ENCODE measurements at places on chromosomes 6 and 20.
A peak's percentile ranks its signal among the peaks of the same experiment; 100 is the strongest.

GRCh38 chr6:155687645-155688044 is 232.0 kb upstream of the NOX3 start:
- no peak for DNase-seq

GRCh38 chr6:152167641-152168603 is 360.4 kb downstream of the ESR1 start:
- DNase-seq: no peak

GRCh38 chr6:167678102-167679101 is 148.3 kb upstream of the AFDN start:
- no peak for DNase-seq

DNA sequence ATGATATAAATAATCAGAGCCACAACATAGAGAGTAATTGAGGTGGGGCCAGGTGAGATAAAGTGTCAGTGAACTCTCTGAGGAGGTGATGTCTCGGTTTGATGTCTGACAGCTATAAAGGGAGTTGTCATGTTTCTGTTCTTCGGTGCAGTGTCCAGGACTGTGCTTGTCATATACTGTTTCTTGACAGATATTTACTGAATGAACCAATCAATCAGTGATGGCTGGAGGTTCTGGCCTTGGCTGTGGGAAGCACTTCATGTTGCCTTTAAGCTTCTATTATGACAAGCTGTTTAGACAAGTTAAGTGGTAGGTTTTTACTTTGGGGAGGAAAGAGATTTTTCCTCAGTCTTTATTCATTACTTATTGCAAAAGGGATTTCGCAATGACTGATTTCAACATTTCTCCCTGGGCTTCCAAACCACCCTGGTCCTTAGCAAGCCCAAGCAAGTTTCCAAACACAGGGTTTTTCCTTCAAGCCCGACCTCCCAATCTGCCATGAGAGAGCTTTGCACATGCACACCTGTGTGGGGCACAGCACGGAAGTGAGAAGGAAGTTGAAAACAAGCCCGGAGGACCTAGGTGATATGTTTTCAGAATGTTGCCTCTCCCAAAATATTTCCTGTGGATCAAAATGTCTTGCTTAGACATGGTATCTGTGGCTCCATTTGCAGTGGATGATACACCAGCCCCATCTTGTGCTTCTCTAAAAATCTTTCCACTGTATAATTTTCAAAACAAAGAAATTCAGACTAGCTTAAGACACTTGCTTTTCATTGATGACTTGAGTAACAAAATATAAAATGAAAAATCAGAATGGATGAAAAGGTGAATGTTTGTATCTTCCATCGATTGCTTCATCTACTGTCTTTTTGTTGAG is 567.3 kb upstream of the BTBD3 start:
- DNase-seq: no peak

GRCh38 chr6:144013486-144013909 is 5.4 kb upstream of the PLAGL1 start:
- peak; percentile 55 for DNase-seq

DNA sequence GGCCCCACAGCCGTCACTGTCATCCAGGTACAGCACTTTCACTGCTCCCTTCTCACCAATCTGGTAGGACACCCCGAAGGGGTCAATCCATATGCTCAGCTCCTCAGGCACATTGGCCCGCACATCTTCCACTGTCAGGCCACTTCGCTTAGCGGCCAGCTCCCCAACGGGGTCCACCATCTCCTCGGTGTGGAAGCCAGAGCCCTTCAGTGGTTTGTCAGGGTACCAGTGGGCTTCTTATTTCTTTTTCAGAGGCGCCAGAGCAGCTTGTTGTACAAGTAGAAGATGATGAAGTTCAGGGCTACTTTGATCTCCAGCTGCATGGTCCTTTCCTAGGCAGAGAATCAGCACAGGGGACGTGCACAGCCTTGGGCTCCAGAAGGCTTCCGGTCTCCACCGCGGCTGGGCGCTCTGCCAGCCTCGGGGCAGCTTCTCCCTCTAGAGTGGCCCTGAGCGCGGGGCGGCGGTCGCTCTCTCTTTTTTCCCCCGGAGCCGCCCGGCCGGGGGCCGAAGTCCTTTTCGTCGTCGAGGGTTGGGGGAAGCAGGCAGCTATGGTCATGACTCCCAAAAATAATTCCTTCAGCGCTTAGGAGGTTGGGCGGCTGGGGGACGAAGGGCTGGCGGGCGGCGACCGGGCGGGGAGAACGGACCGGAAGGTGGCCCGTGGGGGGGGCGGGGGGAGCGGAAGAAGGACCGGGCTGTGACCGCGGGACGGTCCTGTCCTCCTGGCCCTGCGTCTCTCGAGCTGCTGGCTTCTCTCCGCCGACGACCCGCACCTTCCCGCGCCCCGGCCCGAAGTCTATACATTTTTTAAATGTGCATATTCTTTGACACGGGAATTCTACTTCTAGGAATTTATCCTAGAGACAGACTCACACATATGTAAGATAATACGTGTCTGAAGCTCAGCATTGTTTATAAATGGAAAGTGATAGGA is 6.5 kb upstream of the ZSCAN9 start:
- DNase-seq: no peak

DNA sequence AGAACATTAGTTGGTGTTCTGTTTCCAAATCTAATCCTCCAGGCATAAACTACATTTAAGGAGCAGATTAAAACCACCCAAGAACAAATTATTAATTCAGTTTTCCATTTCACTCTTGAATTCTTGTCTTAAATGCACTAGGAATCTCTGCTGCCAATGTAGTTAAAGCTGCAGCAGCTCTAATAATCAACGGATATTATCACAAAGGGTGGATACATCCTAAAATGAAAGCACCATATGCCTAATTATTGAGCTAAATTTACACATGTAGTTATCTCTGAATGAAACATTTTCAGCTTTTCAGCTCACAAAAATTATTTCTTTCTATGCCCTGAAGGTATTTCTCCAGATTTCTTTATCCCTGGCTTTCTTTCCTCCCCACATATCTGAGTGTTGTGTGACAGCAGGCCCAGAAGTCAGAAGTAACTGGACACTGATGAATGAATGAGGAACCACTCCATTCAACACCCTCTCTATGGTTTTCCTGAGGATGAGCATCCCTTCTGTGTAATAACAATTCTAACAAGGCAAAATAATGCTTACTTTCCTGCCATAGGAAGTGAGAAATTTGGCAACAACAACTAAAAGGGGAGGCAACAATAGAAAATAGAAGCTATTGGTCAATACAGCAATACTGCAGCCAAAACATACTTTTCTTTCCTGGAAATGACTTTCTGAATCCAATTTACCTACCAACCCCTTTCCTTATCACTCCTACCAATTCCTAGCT is 14.9 kb downstream of the MAN1A1 start:
- DNase-seq: no peak

DNA sequence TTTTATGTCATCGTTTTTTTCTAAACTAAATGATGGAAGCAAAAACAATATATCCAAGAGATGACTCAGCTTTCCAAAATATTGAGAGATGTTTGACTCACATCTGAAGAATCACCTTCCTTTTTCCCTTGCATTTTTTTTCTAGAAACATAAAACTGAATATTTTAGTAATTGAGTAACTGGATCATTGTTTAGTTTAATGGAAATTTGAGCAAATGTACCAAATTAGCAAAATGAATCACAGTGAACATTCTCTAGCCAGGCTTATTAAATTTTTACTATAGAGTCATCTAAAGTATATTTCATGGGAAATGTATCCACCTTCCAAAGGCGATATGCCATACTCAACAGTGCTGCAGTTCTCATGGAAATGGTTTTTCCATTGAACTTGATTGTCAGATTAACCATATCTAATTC is 145.5 kb downstream of the TENT5A start:
- no peak for DNase-seq

DNA sequence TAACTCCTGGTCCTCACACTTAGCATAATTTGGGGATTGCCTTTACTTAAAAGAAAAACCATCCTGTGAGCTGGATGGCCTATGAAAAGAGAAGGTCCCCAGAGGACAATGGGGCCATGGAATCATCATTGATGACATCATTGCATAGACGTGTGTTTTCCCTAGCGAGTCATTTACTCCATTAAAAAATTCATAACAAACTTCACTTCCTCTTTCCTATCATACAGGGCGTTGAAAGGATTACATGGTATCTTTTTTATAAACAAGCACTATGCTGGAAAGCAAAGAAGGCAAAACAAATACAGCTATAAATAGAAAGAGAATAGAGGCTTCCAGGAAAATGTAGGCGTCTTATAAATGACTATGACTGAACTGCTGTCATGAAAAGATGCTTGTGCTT is 11.3 kb upstream of the COL12A1 start:
- DNase-seq: no peak

DNA sequence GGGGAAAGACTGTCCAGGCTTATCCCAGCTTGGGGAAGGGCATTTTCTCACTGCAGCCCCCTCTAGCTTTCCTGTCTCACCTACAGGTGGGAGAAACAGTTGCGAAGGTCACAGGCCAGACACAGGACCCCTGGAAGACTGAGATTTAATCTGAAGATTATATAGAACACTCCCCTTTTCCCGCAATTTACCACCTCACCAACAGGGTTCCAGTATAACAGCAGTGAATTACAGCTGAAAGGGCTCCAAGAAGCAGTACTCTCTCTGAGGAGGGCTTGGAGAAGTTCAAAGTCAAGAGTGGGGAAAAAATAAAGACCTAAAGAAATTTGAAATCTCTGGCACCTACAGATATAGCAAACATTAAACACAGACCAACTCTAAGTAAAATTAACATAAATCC is 111.9 kb downstream of the ANKRD60 start:
- no peak for DNase-seq

DNA sequence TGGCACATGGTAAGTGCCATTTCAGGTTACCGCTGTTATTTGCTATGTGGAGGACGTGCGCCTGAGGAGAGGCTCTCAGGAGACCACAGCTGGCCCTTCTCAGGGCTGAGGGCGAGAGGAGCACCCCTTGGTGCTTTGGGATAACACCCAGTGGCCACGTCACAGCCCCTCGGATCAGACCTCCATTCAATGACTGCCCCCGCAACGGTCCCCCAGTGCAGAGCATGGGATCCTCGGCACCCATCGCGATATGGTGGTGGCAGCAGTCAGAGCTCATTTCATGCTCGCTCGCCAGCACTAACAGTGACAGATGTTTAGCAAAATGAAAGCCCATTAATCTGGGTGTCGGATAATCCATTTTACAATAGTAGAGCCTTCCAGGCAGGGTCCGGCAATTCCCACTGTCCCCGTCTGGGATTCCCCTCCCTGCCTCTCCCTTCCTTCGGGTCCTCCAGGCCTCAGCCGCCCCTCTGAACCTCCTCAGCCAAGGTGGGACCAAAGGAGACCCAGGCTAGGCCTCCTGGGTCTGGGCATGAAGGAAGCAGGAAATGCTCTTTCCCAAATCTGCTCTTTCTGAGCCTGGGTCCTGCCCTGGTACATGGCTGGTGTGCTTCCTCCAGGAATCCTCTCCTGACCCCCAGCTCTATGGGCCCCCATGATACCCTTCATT is 117.1 kb downstream of the GRM4 start:
- no peak for DNase-seq

DNA sequence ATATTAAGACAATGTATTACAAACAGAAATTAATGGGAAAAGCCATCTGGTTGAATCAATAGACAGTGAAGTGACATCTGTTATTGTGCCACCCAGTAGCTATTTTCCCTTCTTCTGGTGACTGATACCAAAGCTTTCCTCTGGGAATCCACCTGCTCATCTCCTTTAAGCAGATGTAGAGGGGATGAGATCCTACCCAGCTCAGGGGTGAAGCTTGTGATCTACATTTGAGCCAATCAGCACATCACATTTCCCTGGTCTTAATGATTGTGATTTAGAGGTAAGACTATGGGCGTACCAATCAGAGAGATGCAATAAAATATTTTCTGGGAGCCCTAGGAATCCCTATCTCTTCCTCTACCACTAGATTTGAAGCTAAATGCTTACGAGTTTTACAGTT is 782.9 kb downstream of the PTPRT start:
- DNase-seq: no peak

DNA sequence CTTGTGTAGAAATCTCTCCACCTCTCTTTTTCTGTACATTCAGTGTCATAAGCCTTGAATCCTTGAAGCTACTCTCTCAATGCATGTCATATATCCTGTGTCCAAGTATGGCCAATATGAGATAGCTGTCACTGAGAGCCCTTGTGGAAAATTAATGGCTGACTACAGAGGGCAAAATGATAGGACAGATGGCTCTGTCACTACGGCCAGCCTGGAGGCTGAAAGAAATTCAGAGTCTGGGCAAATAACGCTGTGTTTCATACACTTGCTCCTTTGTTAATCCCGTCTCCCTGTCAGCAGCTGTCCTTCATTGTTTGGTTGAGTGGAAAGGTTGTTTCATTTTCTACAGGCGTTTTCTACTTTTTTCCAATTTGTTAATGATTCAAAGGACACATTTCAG is 70.4 kb upstream of the VGLL2 start:
- no peak for DNase-seq

DNA sequence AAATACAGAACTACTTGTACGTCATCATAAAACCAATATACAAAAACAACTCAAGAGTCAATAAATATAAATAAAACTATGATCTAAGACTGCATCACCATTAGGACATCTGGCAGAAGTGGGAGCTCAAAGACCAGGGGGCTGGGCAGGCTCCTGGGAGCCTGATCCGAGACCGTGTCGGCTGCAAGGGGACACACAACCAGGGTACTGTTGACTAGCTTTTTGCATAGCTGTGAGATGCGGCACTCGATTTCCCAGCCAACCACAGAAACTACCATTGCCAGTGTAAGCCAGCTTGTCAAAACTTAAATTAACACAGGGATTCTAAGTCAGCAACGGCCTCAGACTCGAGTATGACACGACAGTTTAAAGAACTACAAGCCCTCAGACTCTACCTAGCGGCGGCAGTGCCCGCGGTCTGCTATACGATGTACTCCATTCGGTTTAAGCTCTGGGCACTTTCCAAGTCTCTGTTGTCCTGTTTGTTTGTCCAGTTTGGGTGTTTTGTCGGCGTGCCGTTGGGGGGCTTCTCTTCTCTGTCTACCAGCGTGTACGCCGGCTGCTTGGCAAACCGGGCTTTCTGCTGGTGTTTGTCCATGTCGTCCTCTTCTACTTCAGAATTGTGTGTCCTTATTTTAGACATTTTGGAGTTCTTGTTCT is 34.6 kb downstream of the JAG1 start:
- DNase-seq: no peak

- no peak for DNase-seq
These were observed 33.2 kb downstream of the BANF2 start for GRCh38 chr20:17732907-17733521.

DNA sequence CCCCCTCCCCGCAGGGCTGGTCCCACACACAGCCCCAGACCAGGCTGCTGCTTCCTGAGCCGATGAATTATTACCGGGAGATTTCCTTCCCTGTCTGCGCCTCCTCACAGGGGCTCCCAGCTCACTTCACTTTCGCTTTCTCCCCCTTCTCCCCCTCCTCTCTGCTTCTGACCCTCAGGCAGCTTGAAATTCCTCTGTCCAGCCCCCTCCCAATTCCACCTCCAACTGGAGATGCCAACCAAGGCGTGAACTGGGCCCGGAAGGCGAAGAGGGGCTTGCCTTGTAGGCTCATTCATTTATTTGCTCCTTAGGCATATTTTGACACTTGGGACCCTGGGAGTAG is 1.7 kb upstream of the TCF15 start:
- no peak for DNase-seq

All from NCI-H1048 (cell line).